ENCODE measurements at places on chromosomes 13 and 19.

DNA sequence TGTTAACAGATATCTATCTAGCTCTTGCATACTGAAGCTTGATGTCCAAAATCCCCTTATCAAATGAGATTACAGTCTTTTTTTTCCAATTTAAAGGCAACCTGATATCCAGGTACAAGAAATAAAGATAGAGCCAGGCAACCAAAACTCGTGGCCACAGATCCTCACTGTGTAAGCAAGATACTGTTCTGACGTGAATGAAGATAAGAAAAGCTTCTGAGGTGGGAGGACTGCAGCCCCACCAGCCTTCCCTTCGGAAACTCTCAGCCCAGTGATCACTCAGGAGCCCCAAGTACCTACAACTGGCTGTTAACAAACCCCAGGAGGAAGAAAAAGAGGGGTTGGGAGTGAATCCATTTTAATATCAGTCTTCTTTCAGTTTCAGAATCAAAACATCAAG lies 191.6 kb downstream of the EFNB2 start:
- no peak for ATAC-seq

DNA sequence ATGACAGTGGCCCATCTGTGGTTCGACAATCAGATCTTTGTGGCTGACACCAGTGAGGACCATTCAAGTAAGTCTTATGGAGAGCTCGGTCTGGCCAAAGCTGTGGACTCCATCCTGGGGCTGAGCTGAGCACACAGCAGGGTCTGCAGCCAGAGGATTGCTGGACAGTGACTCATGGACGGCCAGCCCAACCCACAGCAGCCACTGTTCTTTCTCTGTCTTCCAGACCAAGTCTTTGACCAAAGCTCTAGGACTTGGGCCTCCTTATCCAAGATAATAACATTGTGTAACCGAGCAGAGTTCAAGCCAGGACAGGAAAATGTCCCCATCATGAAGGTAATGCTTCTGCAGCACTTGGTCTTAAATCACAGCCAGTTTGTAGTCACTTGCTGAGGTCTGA lies 12.4 kb downstream of the ATP12A start:
- ATAC-seq = no peak

DNA sequence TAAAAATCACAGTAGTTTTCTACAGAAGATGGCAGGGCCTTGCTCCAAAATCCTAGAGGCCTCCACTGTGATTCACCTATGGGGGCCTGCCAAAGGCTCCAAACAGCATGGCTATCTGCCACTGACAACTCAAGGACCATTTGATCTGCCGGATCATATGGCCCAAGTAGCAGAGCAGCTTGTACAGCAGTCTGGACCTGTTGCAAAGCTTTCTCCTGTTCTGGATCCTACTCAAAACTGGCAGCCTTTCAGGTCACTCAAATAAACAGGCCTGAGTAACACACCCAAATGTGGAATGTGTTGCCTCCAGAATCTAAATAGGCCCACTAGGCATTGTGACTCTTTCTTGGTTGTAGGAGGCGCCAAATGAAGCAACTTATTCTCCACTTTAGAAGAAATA lies 1049.3 kb downstream of the PCDH9 start:
- ATAC-seq = no peak

DNA sequence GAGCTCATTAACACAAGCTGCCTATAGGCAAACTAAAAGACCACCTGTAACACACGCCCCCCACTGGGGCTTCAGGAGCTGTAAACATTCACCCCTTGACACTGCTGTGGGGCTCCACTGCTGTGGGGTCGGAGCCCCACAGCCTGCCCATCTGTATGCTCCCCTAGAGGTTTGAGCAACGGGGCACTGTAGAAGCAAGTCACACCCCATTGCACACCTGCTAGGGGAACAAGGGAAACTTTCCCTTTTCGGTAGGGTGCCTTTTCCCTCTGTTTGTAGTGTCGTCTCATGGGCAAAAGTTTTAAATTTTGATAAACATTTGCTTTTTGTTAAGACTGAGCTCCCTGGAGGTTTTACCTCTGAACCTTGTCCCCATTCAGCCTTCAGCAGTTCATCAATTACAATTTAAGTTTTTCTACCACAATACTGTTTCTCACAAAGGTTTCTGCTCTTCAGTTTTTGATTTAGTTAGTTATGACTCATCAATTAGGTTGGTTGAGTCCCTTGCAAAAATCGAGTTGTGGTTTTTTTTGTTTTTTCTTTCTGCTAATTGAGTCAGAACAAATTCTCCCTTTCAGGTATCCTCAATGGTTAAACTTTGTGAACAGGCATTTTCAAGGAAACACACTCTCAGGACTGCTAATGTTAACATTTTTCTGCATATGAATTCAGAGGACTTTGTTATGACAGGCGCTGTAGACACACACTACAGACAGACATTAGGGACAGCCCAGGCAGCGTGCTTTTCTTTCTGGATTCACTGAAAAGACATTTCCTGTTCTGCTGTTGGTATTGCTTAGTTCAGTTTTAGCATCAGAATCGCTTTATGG lies 35.1 kb downstream of the ZNF433 start:
- peak; percentile 91 for ATAC-seq

DNA sequence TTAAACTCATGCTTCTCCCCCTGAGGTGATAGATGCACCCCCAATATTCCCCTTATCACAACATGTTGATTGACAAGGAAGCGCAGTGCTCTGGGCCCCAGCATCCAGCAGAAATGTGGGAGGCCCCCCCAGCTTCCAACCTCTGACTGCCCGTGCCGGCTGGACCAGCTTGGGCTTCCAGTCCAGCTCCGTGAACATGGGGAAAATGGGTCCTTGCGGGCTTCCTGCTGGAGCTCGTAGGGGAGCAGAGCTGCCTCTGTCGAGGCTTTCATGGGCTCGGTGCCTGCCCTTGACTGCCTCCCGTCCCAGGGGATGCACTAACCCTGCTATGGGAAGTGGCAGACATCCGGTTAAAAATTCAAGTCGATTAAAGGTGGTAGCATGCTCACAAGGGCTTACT lies 188.9 kb downstream of the COL4A1 start:
- no peak for ATAC-seq

DNA sequence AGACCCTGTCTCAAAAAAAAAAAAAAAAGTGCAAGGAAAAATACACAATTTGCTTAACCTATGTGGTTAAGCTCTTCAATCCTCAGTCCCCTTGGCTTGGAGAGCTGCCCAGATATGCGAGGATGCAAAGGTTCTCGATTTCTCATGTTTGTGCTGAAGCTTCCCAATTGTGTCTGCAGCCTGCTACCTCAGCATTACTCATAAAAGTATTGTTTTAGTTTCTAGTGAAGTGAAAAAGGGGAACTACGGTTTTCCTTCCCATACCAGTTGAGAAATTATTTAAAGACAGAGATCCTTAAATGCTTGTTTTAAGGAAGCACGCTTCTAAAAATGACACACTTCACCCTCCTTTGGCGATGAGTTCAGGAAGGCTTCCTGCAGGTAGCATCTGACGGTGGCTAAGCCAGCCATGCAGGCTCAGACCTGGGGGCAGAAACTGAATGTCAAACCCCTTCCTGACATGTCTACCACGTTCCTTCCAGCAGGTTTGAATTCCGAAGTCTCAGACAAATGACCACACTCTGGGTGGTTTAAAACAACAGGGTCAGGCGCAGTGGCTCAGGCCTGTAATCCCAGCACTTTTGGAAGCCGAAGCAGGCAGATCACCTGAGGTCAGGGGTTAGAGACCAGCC lies 47.9 kb downstream of the RUBCNL start:
- ATAC-seq = peak; percentile 71

- ATAC-seq = no peak
Observed at GRCh38 chr13:77532983-77533382, 2.5 kb upstream of the SCEL start.

GRCh38 chr13:60260440-60260839 lies 96.7 kb upstream of the DIAPH3 start:
- no peak for ATAC-seq

DNA sequence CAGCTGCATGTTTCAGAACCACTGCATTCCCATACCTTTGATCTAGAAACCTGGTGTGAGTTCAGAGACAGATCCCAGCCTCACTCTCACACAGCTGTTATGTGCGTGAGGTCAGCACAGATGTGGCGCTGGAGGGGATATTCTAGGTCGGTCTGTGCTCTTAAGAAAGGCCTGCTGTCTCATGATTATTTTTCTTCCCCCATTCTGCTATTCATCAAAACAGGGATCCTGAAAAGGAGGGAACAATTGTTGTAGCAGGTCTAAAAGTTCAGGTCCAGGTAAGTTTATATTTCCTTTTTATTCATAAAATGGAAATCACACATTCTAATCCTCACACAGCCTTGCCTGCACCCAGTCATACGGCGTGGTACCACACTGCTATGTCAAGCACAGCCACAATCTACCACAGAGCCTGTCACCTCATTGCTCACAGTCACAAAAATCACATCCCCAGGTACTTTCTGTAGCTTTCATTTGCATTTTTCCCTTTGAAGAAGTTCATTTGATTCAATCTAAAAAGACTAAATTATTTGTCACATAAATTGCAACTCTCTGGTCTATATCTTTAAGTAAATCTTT lies 867 bp downstream of the ZNF546 start:
- ATAC-seq = no peak

GRCh38 chr13:71867131-71867814 lies at the start of gene DACH1:
TSS of gene DACH1 (minus strand) at chr13:71867204.
- ATAC-seq = no peak

- ATAC-seq = no peak
Observed at GRCh38 chr19:48497728-48498594, 13.7 kb downstream of the LMTK3 start.

- no peak for ATAC-seq
Observed at GRCh38 chr13:51041126-51041525, 69.9 kb downstream of the C13orf42 start.

- ATAC-seq = no peak
Observed at GRCh38 chr19:595326-596262, 5.9 kb downstream of the HCN2 start.

DNA sequence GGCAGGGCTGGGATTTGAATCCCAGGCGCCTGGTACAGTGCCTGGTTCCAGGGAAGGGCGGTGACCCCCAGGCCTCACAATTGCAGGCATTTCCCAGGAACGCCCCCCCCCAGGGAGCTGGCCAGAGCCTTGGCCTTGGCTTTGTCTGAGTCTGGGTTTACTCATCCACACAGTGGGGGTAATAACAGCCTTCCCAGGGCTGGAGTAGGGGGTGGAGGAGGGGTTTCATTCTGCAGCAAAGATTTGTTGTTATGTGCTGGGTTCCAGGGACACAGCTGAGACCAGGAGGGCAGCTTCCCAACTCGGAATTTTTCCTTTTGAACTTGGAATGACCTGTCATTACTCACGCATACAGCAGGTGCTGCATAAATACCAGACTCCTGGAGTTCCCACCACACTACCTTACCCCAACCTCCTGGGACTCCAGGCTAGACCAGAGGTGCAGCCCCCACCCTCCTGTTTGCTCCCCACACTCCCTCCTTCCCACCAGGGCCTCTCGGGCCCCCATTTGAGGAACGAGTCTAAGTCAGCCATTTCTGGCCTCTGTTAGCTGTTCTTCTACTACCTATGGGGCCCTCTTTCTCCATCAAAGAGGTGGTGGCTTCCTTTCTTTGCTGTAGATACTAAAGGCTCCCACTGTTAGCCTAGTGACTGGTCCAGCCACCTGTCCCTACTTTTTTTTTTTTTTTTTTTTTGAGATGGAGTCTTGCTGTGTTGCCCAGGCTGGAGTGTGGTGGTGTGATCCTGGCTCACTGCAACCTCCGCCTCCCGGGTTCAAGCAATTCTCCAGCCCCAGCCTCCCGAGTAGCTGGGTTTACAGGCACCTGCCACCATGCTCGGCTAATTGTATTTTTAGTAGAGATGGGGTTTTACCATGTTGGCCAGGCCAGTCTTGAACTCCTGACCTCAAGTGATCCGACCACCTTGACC lies 1.6 kb upstream of the ADAMTS10 start:
- ATAC-seq = no peak

- ATAC-seq = no peak
Observed at GRCh38 chr13:91960947-91961346, 562.5 kb downstream of the GPC5 start.

DNA sequence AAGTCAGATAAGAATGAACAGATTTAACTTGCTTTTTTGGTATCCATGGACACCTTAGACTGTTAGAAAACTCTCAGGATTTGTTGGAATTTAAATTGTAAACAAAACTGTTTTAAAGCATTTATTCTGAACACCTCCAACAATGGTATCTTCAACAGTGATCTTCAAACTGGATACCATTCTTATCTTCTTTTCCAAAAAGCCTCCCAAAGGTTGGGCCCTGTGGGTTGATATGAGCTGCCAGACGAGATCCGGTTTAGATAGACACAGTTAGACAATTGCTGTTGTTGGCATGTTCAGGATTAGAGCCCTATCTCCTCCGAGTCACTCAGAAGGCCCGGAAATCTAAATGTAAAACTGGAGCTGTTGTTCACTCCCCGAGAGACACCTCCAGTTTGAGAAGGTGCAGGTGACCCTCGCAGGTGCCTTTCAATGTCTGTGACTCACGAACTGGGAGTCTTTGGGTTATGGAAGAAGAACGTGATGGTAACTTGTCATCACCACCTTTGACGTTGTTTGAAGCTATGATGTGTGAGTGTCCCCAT lies 143.6 kb upstream of the RNF113B start:
- ATAC-seq = no peak
